ENCODE measurements at places on chromosomes 16 and 17.
A peak's percentile ranks its signal among the peaks of the same experiment; 100 is the strongest.

GRCh38 chr17:69326377-69327059, 415 bp downstream of the ABCA5 start:
- DNase-seq = peak; percentile 48

- DNase-seq = no peak
Measured at GRCh38 chr16:520847-521246, 6.7 kb upstream of the CAPN15 start.

- DNase-seq = peak; percentile 59
Measured at GRCh38 chr16:88893127-88893968, 26.9 kb upstream of the PABPN1L start.

DNA sequence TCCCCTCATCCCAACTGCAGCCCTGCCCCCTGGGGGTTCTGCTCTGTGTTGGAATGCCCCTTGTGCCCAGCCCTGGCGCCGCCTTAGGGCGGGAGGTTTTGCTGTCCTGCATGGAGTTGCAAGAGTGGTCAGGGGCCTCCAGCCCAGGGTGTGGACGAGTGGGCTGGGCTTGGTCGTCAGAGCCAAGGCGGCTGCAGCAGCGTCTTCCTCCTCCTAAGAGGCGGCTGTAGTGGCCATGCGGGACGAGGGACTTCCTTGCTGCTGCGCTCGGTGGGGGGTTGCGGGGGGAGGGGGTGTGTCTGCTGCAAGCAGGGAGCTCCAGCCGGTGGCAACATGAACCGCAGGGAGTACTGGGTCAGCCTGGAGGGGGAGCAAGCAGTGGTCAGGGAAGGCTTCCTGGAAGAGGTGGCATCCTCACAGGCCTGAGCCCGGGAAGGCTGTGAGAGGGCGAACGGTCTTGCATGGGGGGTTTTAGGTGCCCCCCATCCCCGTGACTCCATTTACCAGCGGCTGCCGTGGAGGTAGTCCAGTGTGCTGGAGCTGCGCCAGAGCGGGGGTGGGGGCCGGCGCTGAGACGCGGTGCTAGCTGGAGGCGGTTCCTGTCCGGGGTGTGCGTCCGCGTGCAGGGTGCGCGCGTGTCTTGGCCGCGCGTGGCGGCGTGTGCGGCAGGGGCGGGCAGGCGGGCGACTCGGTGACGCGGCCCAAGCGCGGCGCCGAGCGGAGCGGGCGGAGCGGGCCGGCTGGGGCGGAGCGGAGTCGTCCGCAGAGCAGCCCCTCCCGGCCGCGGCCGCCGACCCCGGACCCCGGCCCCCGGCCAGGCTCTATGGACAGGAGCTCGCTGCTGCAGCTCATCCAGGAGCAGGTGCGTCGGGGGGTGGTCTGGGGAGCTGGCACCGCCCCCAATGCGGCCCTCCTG, at the start of gene RHBDL1:
TSS of gene RHBDL1 (plus strand) at position 704 of the 916 bp plus-strand sequence. CDS start at position 824, 120 bp downstream.
- DNase-seq = peak; percentile 55

- no peak for DNase-seq
Measured at GRCh38 chr16:72948238-72948829, 99.6 kb downstream of the ZFHX3 start.

- no peak for DNase-seq
Measured at GRCh38 chr17:3763777-3764170, 37.2 kb downstream of the ITGAE start.

- DNase-seq = no peak
Measured at GRCh38 chr17:59067756-59068155, 38.9 kb downstream of the TRIM37 start.

DNA sequence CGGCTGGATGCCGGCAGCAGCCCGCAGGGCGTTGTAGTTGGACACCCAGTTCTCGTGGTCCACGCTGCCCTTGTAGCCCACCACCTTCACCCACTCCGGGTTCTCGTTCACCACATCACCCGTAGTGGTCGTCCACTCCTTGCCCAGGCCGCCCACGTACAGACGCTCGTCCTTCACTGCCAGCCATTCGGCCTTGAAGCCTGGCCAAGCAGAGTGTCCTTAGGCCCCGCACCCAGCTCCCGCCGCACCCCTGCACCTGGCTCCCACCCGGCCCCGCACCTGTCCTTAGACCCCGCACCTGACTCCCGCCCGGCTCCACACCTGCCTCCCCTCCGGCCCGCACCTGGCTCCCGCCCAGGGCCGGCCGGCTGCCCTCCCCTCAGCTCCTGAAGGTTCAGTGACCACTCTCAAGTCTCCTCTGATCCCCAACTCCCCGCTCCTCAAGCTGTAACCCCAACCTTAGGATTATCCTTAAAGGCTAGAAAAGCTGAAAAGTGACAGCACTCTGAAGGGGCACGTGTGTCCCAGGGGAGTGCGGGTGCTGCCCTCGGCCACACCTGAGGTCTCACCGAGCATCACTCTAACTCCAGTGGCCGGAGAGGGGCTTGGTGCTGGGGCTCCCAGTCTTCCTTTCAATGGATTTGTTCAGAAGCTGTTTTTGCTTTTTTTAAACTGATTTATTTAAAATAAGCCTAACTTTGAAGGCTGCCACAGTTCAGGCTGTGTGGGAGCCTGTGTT, 14.4 kb downstream of the CANT1 start:
- no peak for DNase-seq

DNA sequence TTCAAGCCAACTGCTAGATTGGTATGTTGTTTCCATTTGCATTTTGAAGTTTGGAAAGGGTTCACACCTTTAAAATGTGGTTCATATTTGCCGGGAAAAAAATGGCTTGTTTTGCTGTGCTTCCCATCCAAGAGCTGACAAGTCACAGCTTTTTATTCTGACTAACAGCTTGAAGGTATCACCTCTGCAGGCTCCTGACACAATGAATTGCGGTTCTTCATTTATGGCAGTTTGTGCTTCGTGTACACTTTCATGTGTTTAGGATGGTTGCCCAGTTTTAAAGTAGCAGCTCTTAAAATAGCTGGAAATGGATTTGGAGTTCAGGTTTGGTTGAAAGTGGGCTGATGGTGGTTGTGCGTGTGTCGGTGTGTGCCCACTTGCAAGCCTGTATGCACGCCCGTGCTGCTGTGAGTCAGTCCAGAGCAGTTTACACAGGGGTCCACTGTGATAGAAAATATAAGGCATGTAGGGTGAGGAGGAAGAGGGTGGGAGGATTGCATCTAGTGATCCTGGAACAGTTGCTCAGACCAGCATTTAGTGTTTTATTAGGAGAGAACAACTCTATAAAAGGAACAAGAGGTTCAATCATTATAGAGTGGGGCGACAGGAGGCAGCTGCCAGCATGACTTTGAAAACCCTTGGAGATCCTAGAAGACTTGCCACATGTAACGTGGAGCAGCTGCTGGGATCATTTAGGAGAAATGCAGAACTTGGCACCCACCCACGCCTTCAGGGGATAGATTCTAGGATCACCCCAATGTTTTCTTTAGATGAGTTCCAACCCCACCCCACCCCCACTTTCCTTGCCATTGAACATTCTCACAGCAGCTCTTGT, 108.0 kb upstream of the TBX2 start:
- no peak for DNase-seq

DNA sequence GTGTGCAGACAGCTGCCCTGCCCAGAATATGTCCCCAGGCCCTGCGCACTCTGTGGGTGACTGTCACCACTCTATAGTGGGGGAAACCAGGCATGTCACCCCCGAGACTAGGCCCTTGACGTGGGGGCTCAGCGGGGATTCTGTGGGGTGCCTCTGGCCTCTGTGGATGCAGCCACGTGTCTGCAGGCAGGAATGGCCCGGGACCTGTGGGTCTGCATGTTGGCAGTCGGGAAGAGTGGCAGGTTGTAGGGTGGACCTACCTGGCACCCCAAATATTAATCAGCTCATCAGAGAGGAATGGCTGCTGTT, 954 bp downstream of the IL32 start:
- DNase-seq = no peak

DNA sequence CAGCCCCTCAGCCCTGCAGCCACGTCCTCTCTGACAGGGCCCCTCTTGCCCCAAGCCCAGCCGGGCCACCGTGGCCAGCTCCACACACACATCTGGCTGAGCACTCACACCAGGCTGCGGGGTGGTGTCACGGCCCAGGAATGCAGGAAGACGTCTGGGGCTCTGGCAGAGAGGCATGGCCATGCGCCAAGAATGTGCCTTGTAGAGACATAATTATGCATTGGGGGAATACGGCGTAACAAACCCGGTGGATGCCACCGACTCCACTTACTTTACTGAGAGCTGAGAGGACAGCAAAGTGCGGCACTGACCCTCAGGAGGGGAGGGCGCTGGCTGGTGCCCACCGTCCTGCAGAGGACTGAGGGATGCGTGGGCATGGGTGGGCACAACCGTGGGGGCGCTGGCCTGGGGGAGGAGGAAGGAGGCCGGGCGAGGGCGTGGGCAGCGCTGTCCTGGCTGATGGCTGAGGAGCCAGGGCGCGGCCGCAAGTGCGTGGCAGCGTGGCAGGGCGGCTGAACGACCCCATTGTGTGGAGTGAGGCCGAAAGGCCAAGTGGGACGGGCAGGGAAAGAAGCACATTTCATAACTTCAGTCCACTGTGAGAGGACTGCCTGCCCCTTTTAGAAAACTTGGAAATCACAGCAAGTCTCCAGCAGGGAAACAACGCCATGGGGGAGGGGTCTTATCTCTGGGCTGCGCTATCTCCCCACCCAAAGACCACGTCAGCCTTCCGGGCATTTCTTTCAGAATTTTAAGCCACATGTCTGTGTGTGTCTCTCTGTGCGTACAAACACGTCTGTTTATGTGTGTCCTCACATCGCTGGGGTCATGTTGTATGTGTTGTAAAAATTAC, 30.6 kb downstream of the METRNL start:
- DNase-seq = peak; percentile 96

DNA sequence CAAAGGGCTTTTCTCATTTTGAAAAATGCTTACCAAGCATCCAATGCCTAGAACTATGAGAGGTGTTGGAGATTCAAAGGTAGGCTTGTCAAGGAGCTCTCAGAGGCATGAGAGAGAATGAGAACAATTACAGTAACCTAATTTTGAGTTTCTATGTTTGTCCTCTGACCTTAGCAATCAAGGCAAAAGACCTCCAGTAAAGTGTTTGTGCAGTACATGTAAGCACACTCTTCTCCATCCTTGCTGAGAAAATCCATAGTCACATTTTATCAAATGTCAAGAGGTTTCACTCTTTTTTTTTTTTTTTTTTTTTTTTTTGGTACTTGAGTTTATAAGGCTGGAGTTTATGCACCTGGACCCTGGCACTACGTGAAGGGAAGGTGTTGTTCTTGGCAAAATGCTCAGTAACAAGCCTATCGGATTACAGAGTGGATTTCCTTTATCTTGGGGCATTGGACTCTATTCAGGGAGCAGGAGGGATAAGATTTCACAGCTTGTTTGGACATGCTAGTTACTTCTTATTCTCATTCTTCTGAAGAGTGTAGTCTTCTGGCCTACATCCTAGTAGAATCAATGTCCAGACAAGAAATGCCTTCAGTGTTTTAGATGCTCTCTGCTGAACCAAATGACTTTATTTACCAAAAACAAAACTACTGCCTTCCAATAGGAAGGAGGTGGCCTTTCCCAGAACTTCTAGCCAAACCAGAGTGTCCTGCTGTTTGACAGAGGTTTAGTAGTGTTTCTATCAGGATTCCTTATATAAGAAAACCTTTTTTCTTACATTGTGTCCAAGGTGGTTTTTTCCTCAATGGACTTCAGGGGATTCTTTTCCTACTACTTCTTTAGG, 21.9 kb downstream of the KCNJ2 start:
- DNase-seq = no peak

Measured in kidney tubule cell (primary cell).